CD14-positive monocyte (primary cell): ENCODE measurements at places on chromosomes 12 and 14.

GRCh38 chr12:59973515-59973914 is 377.7 kb downstream of the SLC16A7 start:
- H3K4me3 ChIP-seq, result no peak overlapping the region
- H3K4me1 ChIP-seq, result no peaks in the 10 kb centered on the region
- no peaks in the 10 kb centered on the region for H3K36me3 ChIP-seq
- DNase-seq, result no peak
- H3K27ac ChIP-seq, result no peak overlapping the region

DNA sequence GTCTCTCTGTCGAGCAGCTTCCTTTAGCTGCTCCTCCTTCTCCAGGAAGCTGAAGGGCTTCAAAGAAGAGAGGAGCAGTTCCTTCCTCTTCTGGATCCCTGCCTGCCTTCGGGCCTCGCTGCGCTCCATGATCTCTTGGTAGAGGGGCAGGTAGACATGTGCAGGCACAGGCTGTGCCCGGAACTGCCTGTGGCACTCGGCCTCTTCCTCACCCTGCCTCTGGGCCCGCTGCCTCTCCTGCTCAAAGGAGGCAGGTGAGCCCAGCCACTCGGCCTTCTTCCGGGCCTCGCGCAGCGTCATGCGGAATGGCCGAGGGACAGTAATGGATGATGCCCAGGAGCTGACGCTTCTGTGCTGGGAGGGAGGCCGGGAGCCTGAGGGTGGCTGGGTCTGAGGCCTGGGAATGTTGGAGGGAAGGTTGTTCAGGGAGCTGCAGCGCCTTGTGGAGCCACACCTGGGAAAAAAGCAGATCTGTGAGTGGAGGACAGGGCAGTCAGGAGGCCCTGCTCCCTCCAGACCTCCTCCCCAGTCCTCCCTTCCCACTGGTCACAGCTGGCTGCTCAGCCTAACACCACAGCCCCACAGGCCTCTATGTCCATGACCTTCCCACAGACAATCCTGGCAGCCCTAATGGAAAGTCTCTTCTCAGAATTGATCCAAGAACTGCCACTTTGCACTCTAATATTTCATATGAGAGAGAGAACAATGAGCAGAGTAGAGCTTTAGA is 5.3 kb downstream of the FAM161B start:
- DNase-seq, result no peak
- peaks cover 41% of the 10 kb centered on the region for H3K4me1 ChIP-seq
- H3K4me3 ChIP-seq, result peak overlapping the region; percentile 37
- H3K36me3 ChIP-seq, result peaks cover 12% of the 10 kb centered on the region
- no peaks in the 10 kb centered on the region for H3K27me3 ChIP-seq

GRCh38 chr14:95524706-95525512 is 8.5 kb upstream of the SYNE3 start:
- H3K27me3 ChIP-seq, result no peaks in the 10 kb centered on the region
- H3K27ac ChIP-seq, result no peak overlapping the region
- peaks cover 8% of the 10 kb centered on the region for H3K36me3 ChIP-seq

- H3K27ac ChIP-seq, result no peak overlapping the region
- peaks cover 22% of the 10 kb centered on the region for H3K4me1 ChIP-seq
- DNase-seq, result peak; percentile 18
These were observed 4.7 kb upstream of the TUBA1C start for GRCh38 chr12:49260166-49260565.

GRCh38 chr12:131867891-131868675 is 26.3 kb upstream of the ULK1 start:
- H3K27me3 ChIP-seq, result no peaks in the 10 kb centered on the region
- no peak overlapping the region for H3K27ac ChIP-seq
- no peak for DNase-seq
- no peak overlapping the region for H3K4me3 ChIP-seq
- H3K36me3 ChIP-seq, result no peaks in the 10 kb centered on the region
- H3K4me1 ChIP-seq, result peaks cover 48% of the 10 kb centered on the region

GRCh38 chr12:65474831-65475230 is 196.3 kb downstream of the MSRB3 start:
- H3K4me3 ChIP-seq, result no peak overlapping the region
- H3K27ac ChIP-seq, result no peak overlapping the region
- H3K4me1 ChIP-seq, result no peaks in the 10 kb centered on the region
- no peaks in the 10 kb centered on the region for H3K27me3 ChIP-seq
- H3K36me3 ChIP-seq, result no peaks in the 10 kb centered on the region
- DNase-seq, result no peak
